ENCODE measurements at places on chromosomes 13 and 19. TPM values are rescaled to one million over a fixed set of nuclear protein-coding genes. Genes with fewer than 3 reads are reported as not detected.

The ZNF835 gene
- polyA plus RNA-seq = 2.5 TPM

The CSNK1G2 gene
- 39.0 TPM for polyA plus RNA-seq

The KIR2DL1 gene
- polyA plus RNA-seq = not detected

The TEX26 gene
- 0.16 TPM for polyA plus RNA-seq

The FFAR3 gene
- polyA plus RNA-seq = not detected

The SMIM17 gene
- polyA plus RNA-seq = 2.6 TPM

The PSG6 gene
- not detected for polyA plus RNA-seq

The EBI3 gene
- polyA plus RNA-seq = 0.39 TPM

The BORA gene
- 6.3 TPM for polyA plus RNA-seq

The ZNF534 gene
- 0.85 TPM for polyA plus RNA-seq

DNA sequence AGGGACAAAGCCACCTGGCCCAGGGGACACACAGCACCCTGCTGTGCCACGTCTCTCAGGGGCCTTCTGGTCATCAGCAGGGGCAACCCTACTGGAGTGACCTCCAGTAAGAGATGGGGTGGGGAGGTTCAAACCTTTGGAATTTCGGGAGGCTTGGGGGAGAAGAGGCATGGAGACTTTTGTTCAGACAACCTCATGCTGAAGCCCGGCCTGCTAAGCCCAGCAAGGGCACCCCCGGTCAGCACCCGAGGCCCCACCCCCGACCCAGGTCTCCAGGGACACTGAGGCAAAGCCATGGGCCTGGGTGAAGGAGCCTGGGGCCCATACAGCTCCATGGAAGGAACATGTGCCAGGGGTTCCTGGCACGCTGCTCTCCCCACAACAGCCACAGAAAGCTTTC lies 23.3 kb downstream of the ZNF787 start:
- DNase-seq = no peak

GRCh38 chr19:40390084-40390742 lies at the start of gene HIPK4:
Gene HIPK4, minus strand, starts transcription at chr19:40390181. Its CDS starts 279 bp downstream, at chr19:40389902.
- DNase-seq = no peak

DNA sequence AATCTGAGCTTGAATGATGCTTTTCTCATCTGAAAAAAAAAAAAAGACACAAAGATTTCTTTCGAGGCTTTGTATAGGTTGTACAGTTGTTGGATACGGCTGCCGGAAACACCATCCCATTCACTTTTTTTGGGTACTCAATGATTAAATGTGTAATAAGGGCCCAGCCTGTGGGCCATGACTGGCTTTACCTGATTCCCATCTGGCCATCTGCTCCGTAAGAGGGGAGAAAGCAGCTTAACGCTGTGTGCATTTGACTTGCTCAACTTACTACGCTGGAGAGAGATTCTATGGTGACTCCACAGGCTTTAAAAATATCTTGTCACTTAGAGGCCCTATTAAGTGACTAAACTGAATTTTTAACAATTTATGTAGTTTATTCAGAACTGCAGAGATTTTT lies 731 bp downstream of the ZNF558 start:
- DNase-seq = no peak

GRCh38 chr13:23357349-23357748 lies 76.2 kb downstream of the SACS start:
- no peak for DNase-seq

- DNase-seq = no peak
Observed at GRCh38 chr19:3033595-3034405, 4.7 kb upstream of the TLE2 start.

- no peak for DNase-seq
Observed at GRCh38 chr13:105219651-105220050, 1315.8 kb downstream of the EFNB2 start.

GRCh38 chr13:72932250-72932649 lies 126.6 kb upstream of the KLF5 start:
- no peak for DNase-seq

GRCh38 chr13:80342471-80343371 lies 1.8 kb upstream of the SPRY2 start:
- DNase-seq = peak; percentile 88

GRCh38 chr19:35425682-35426081 lies 22.4 kb upstream of the FFAR2 start:
- DNase-seq = no peak

DNA sequence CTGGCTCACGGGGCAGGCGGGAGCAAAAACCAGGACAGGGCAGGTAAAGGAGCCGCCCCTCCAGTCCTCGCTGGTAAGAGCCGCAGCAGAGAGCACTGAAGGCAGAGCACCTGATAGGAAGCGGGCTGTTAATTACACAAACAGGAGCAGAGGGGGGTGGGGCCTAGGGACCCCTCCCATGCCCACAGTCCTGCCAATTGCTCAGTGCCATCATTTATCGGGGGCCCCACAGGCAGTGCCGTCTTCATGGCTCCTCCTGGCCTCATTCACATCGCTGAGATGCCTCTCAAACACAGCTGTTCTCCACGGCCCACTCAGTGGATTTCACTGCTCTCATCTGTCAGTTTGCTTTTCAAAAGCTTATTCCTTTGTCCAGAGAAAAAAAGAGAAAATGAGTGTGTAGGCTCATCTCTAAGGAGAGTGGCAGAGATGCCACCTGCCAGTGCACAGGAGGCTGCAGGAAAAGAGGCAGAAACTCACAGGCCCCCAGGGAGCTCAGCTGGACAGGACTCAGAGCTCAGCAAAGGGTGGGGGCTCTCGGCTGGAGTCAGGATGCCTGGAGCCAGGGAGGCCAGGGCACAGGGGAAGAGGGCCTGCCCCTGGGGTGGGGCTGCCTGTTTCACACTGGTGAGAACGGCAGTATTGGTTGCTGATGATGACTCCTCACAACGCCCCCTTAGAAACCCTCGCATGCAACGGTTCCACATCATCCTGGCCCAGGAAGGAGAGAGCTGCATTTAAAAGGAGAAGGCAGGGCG lies 174.6 kb downstream of the COL4A1 start:
- no peak for DNase-seq

GRCh38 chr19:799076-799881 lies 2.0 kb downstream of the PTBP1 start:
- no peak for DNase-seq

- peak; percentile 64 for DNase-seq
Observed at GRCh38 chr19:44747739-44748425, 626 bp upstream of the BCL3 start.

GRCh38 chr19:47713046-47714021 lies at the start of gene EHD2:
Gene EHD2, plus strand, starts transcription at chr19:47713422. Its CDS starts 3,191 bp downstream, at chr19:47716613.
- DNase-seq = peak; percentile 87

- DNase-seq = no peak
Observed at GRCh38 chr13:36778083-36778671, 40.8 kb upstream of the RFXAP start.

GRCh38 chr13:98586400-98587345 lies 9.8 kb upstream of the STK24 start:
- DNase-seq = no peak

- DNase-seq = peak; percentile 73
Observed at GRCh38 chr13:26529441-26529840, 28.0 kb upstream of the WASF3 start.

GRCh38 chr19:3721131-3721886 lies 13.1 kb downstream of the TJP3 start:
- DNase-seq = peak; percentile 72

DNA sequence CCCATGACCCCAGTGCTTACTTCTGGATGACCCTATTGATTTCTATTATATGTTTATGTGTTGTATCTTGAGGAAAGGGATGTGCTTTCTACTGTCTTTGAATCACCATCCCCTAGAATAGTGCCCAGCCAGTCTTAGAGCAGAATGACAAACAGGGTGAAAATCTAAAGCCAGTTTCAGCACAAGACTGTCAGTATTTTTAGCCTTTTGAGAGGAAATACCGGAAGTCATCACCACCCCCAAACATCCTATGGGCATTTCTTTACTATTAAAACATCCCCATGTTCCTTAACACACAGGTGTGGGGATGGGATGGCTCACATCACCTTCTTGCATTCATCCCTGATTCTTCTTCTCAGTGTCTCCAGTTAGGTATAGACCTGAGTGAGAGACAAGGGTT lies 52.1 kb upstream of the UBE2L5 start:
- no peak for DNase-seq

DNA sequence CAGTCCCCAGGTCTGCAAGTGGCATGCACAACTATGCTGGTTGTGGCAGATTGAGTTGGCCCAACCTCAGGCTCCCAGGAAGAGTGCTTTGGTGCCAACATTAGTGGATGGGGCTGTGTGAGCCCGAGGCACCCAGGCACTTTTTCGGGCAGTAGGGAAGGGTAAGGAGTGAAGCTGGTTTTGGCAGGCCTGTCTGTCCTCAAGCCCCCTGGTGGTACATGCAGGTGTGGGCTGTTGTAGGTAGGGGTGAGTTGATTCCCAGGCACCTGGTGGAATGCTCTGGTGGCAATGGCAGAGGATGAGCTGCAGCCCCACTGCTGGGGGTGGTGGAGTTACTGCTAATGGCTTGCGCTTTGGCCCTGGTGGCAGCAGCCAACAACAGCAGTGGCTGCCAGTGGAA lies 723.7 kb upstream of the SLITRK1 start:
- no peak for DNase-seq
